Hepatocyte (in vitro differentiated cells): ENCODE measurements at places on chromosomes 1 and 21. TPM values are rescaled to one million over a fixed set of nuclear protein-coding genes. Genes with fewer than 3 reads are reported as not detected.

- DNase-seq = no peak
These were observed 30.5 kb downstream of the MAN1C1 start for GRCh38 chr1:25647106-25647505.

DNA sequence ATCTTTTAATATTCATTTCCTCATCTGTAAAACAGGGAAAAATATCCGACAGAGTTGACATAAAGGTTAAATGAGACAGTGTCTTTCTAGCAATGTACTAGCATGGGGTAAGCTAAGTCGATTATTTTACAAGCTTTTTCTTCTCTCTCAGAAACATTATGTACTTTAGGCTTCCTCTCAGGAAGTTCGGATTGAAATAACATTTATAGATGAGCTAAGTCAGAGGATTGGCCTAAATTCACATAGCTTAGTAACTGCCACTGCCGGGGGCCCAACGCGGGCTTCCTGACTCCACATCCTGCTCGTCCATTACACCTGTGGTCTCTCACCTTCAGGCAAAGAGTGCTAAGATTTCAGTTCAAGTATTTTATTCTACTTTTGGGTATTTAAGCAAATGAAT is 462.3 kb upstream of the NFIA start:
- no peak for DNase-seq

- no peak for DNase-seq
These were observed 39.9 kb downstream of the DIRAS3 start for GRCh38 chr1:68010543-68010942.

DNA sequence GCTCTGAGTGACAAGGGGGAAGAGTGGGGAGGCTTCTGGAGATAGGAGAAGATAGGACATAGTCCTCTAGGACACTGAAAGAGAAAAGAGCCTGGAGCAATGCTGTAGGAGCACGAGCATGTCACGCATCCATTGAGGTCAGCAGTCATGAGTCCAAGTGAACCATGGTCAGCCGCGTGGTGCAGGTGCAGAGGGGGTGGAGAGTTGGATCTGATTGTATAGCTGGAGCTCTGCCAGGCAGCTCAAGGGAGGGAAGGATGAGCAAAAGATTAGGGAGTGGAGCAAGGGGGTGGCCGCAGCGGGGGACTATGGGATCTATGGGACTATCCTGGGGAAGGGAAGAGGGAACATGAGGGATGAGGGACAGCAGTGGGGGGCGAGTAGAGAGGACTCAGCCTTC is 14.0 kb downstream of the PADI1 start:
- no peak for DNase-seq

GRCh38 chr1:16296643-16297042 is 55.6 kb downstream of the FBXO42 start:
- no peak for DNase-seq

DNA sequence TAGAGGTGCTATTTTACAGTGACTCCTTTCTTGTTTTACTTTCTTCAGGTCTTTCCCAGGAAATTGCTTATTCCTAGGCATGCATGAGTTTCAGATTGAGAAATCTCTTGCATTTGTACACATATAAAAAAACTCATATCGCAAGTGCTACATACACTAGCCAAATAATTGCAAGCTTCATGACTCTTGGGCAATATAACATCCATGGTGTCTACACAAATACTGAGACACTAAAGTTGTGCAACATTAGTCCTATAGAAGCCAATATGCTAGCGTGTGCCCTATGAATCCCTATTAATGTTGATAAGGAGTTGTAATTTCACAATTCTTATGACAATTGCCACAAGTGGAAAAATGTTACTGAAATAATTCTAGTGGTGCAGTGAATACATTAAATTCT is 591.0 kb downstream of the ADGRL2 start:
- no peak for DNase-seq

GRCh38 chr1:111704776-111705175 is 34.4 kb downstream of the INKA2 start:
- DNase-seq = peak; percentile 38

DNA sequence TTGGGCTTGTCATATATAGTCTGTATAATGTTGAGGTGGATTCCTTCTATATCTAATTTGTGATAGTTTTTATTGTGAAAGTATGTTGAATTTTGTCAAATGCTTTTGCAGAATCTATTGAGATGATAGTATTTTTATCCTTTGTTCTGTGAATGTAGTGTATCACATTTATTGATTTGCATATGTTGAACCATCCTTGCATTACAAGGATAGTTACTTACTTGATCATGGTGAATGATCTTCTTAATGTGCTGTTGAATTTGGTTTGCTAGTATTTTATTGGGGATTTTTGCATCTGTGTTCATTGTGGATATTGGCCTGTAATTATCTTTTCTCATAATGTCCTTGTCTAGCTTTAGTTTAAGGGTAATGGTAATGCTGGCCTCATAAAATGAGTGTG is 8.3 kb downstream of the FGGY start:
- no peak for DNase-seq

- DNase-seq = peak; percentile 76
These were observed 75.3 kb upstream of the ARTN start for GRCh38 chr1:43858324-43858723.

- DNase-seq = no peak
These were observed 102.7 kb downstream of the ADARB1 start for GRCh38 chr21:45177039-45177438.

- DNase-seq = peak; percentile 37
These were observed 13.4 kb downstream of the PLA2G5 start for GRCh38 chr1:20083178-20083944.

- no peak for DNase-seq
These were observed 36.7 kb downstream of the NPHP4 start for GRCh38 chr1:5955479-5955977.

- DNase-seq = no peak
These were observed 26.8 kb downstream of the VANGL1 start for GRCh38 chr1:115668579-115668978.

DNA sequence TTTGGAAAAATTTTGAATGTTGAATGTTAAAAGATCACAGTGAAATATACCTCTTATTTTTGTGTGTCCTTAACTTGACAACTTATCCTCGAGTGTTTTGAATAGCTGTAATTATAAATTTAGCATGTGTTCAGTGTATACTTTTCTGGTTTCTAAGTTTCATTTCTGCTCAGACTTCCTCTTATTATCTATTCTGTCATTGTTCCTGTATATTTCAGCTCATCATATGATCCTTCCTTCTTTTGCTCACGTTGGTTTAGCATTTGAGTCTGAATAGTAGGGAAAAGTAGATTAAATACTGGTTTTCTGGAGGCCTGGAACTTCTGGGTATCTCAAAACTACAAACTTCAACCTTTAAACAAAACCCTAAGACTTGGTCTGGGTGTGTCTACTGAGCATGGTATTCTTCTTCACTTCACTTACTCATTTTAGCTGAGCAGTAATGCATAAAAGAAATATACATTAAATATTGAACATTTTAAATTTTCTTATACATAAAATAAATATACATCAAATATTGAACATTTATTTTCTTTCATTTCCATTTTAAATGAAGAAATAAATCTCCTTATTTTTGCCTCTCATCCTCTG is 3.3 kb upstream of the ATP6V1G3 start:
- DNase-seq = no peak

DNA sequence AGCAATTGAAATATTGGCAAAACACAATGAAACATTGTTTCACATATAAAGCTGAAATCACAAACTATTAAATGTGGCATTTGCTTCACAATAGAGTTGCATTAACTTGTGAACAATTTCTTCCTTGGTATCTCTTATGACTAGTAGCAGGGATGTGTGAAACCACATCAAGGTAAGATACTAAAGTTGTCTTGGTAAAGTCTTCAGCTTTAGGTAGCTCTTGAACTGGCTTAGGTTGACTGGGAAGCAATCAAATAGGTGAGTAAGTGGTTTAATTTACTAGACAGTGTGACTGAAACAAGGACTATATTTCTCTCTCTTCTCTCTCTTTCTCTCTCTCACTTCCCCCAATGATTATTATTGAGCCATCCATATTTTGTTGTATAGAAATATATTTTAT is 141.5 kb upstream of the KCNK2 start:
- DNase-seq = no peak

- peak; percentile 93 for DNase-seq
These were observed 5.4 kb downstream of the PLA2G2E start for GRCh38 chr1:19918057-19918456.

GRCh38 chr1:155761736-155762405 is 73.0 kb downstream of the DAP3 start:
- DNase-seq = no peak

DNA sequence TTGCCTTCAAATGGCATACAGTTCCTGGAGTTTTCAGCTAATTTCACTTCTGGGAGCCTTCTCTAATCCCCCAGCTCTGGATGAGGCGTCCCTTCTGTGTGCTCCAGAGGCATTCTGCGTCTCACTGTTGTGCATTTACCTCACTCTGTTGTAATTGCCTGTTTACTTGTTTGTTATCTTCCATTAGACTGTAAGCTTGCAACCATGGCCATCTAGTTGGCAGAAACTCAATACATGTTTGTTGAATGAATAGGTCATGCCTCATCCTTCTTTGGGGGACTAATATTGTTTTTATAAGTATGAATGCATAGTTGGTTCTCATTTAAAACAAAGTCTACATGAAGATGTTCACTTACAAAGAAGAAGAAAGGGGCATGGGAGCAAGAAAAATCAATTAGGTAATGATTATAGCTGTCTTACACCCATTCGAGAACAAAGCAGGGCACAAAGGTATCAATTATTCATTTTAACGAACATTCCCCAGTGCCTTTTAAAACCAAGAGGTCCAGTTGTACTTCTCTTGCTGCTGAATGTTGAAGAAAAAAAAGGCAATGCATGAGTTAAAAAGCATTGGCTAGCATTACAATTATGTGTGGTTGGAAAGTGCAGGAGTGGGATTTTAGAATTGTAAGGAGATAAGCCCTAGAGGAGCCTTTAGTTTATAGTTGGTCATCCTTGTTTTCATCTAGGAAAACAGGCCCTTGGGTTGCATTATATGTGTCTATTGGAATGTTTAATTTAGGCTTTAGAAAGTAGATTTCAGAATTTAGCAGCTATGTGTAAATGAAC is 6.0 kb downstream of the RGL1 start:
- no peak for DNase-seq

GRCh38 chr1:88462488-88463261 is 221.4 kb upstream of the PKN2 start:
- peak; percentile 75 for DNase-seq

GRCh38 chr1:155218854-155219591 is 10.5 kb downstream of the MTX1 start:
- DNase-seq = peak; percentile 70

GRCh38 chr1:214824763-214825162 is 221.8 kb downstream of the CENPF start:
- no peak for DNase-seq

DNA sequence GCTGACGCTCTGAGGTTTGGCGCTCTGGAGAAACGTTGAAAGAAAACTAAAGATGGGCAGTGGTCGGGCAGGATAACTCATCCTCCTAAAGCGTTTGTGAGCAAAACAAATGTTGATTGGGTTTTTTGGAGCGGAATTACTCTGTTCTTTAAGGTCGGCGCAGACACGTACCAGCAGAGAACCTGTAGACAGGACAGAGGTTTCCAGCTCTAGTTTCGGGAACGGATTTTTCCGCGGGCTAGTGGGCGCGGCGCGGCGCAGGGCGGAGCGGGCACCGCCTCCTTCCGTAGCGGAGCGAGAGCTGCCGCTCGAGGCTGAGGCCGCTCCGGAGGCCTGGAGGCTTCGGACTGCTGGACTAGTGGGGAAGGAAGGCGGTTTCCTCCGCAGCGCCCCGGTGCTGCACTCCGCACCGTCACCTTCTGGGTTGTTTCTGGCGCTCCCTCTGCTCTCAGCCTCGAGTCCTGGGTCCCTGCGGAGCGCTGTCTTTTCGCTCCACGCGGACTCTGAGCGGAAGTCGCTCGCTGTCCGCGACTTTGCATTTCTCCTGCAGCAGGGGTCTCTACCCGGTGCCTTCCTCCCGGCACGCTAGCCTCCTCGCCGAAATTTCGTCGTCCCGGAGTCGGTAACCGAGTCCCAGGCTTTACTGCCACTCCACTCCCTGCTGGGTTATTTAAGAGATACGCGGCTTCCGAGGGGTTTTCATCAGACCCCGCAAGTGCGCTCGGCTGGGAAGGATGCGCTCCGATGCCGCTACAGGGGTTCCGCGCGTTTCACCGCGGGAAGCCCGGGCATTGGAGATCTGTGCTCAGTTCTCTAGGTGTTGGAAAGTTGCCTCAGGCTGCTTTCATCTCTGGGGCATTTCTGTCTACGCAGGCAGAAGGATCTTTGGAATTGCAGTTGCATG is 7.0 kb downstream of the FOXD2 start:
- no peak for DNase-seq

DNA sequence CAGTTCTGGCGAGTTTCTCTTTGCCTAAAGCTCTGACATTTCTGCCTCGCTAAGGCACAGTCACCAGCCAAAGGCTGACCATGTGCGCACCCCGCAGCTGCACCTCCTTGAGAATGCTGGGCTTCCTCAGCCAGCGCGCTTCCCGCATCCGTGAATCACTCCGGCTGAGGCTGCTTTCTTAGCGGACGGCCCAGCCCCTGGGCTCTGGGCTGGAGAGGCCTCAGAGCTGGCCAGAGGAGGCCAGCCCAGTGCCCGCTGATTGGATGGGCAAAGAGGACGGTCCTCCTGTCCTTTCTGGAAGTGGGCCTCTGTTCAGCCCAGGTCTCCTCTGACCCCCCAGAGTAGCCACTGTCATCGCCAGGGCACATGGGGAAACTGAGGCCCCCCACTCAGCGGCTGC is 56.1 kb downstream of the PRDM16 start:
- no peak for DNase-seq

DNA sequence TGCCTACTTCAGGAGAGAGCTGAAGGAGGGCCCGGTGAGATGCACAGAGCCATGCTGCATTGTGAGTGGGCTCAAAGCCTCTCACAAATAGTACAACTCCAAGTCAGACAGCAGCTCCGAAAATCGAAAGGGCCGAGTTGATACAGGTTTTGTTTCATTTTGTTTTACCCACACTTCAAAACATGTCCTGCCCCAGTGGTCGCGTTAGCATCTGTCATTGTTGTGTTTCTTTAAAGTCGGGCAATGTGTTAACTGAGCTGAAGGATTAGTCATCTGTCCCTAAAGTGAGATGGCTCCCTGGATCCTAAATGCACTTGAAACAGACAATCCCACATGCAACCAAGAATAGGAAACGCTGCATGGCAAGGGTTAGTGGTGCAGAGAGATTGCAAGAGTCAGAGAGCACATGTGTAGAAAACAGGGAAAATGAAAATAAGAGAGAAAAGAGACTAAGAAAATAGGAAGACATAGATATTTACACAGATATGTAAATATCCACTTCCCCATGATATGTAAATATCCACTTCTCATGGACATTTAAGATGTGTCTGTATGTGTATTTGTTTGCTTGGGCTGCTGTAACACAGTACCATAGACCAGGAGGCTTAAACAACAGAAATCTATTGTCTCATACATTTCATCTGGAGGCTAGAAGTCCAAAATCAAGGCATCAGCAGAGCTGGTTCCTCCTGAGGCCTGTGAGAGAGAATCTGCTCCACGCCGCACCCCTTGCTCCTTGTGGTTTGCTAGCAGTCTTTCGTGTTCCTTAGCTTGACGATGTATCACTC is 131.4 kb upstream of the RAB4A start:
- no peak for DNase-seq

Gene CASZ1
- total RNA-seq = 3.6 and 6.5 TPM in 2 replicates

Gene C1orf210
- total RNA-seq = 32.3 and 43.9 TPM in 2 replicates

Gene SPRR1A
- total RNA-seq = not detected in 2 replicates

Gene AMY1B
- total RNA-seq = not detected in 2 replicates

Gene ELF3
- 336 and 367 TPM in 2 replicates for total RNA-seq

Gene FMOD
- total RNA-seq = 118 and 132 TPM in 2 replicates

Gene SAMD13
- 1.3 and 2.4 TPM in 2 replicates for total RNA-seq

Gene PGLYRP3
- not detected in 2 replicates for total RNA-seq

Gene TRIM33
- 33.3 and 41.1 TPM in 2 replicates for total RNA-seq

Gene SYNC
- total RNA-seq = 7.6 and 9.0 TPM in 2 replicates

Gene LDLRAD1
- total RNA-seq = 0.28 and 1.7 TPM in 2 replicates

Gene FCRL4
- not detected in 2 replicates for total RNA-seq

Gene OR2M5
- total RNA-seq = not detected in 2 replicates

Gene FAM110D
- total RNA-seq = 0.10 and 0.16 TPM in 2 replicates

Gene SYT14
- 1.4 TPM in 2 replicates for total RNA-seq

Gene SLC6A9
- total RNA-seq = 13.5 and 14.6 TPM in 2 replicates
